ENCODE measurements at places on chromosomes 11 and 22. TPM values are rescaled to one million over a fixed set of nuclear protein-coding genes. Genes with fewer than 3 reads are reported as not detected.

GRCh38 chr11:93389737-93390136 lies 59.2 kb downstream of the DEUP1 start:
- no peak overlapping the region for H3K4me3 ChIP-seq
- no peaks in the 10 kb centered on the region for H3K36me3 ChIP-seq
- no peak for DNase-seq
- H3K4me1 ChIP-seq: no peaks in the 10 kb centered on the region
- no peaks in the 10 kb centered on the region for H3K27me3 ChIP-seq

APOA5 gene
- total RNA-seq: not detected

- no peaks in the 10 kb centered on the region for H3K4me1 ChIP-seq
- H3K27me3 ChIP-seq: peaks cover 5% of the 10 kb centered on the region
- H3K36me3 ChIP-seq: no peaks in the 10 kb centered on the region
- no peak overlapping the region for H3K4me3 ChIP-seq
- DNase-seq: no peak
Measured at GRCh38 chr11:126853732-126854131, 146.8 kb downstream of the KIRREL3 start.

TMEM191C gene
- 0.99 TPM for total RNA-seq

GRCh38 chr22:21764038-21764804 lies 28.6 kb upstream of the YPEL1 start:
- no peak overlapping the region for H3K4me3 ChIP-seq
- DNase-seq: no peak
- H3K27ac ChIP-seq: no peak overlapping the region
- peaks cover 36% of the 10 kb centered on the region for H3K36me3 ChIP-seq
- H3K27me3 ChIP-seq: no peaks in the 10 kb centered on the region

- no peak for DNase-seq
- peaks cover 19% of the 10 kb centered on the region for H3K4me1 ChIP-seq
- no peak overlapping the region for H3K27ac ChIP-seq
- H3K27me3 ChIP-seq: no peaks in the 10 kb centered on the region
Measured at GRCh38 chr11:126396965-126397364, 41.5 kb downstream of the ST3GAL4 start.
